ENCODE measurements at places on chromosomes 5 and 9.
A peak's percentile ranks its signal among the peaks of the same experiment; 100 is the strongest.

DNA sequence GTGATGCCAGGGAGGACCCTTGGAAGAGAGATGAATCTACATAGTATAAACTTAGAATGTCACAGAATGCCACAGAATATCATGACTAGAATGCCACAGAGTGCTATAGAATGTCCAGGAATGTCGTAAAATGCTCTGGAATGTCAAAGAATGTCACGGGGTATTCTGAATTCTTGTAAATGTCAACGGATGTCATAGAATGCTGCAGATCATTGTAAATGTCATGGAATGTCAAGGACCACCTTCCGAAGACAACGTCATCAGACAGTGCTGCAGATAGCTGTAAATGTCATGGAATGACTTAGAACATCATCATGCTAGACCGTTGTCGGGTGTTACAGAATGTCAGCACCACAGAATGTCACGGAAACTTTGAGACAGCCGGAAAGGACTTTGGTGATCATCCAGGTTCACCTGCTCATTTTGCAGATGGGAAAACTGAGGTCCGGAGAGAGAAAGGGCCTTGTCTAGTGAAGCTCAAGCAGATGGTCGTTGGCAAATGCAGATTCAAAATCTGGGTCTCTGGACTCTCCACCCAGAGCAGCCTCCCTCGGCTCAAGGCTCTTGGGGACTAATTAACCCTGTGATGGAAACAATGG, 117.1 kb downstream of the LHX2 start:
- no peaks in the 10 kb centered on the region for H3K27me3 ChIP-seq
- no peak overlapping the region for H3K4me3 ChIP-seq
- DNase-seq, result no peak
- H3K4me1 ChIP-seq, result no peaks in the 10 kb centered on the region

DNA sequence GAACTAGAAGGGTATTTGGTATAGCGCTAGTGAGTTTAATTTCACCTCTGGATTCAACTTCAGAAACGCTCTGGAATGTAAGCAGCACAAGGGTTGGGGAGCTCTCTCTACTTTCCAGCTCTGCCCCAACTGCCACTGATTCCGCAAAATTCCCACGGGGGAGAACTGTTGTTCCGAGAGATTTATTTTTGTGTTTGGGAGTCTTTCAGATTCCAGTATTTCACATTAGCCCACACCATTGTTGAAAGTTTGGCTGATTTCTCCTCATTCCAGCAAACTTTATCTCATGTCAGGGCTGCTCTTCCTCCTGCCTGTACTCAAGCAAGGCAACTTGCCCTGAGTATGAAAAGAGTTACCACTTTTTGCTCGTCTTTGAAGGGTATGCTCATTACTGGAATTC, 198.5 kb upstream of the EGFLAM start:
- DNase-seq, result no peak
- no peak overlapping the region for H3K4me3 ChIP-seq

GRCh38 chr9:95078511-95078910, 239.0 kb downstream of the FANCC start:
- H3K4me3 ChIP-seq, result no peak overlapping the region
- H3K4me1 ChIP-seq, result peaks cover 34% of the 10 kb centered on the region
- H3K27ac ChIP-seq, result peak overlapping the region; percentile 46

GRCh38 chr9:86424251-86424891, 70.2 kb upstream of the TUT7 start:
- H3K27me3 ChIP-seq, result no peaks in the 10 kb centered on the region
- H3K4me1 ChIP-seq, result peaks cover 5% of the 10 kb centered on the region
- no peak for DNase-seq

GRCh38 chr9:123331346-123332060, 24.5 kb upstream of the CRB2 start:
- no peak overlapping the region for H3K4me3 ChIP-seq
- DNase-seq, result no peak
- no peak overlapping the region for H3K27ac ChIP-seq
- peaks cover 39% of the 10 kb centered on the region for H3K4me1 ChIP-seq
- no peaks in the 10 kb centered on the region for H3K27me3 ChIP-seq

DNA sequence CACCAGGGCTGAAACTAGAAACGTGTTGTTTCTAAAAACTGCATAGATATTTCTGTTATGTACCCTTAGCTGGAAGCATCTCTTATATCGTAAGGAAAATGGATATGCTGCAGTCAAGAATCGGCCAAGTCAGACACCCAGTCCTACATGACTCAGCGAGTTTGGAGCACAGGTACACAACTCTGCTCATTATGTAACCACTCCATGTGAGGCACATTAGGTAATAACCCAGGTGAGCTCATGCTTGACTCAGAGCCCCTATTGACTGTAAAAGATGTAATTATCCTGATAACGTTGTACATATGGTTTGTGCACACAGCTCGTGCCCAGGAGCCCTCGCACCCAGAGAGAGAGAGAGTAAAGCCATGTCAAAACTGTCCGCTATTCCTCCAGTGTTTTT, 593.7 kb upstream of the ACO1 start:
- H3K27me3 ChIP-seq, result no peaks in the 10 kb centered on the region
- H3K36me3 ChIP-seq, result no peaks in the 10 kb centered on the region
- H3K27ac ChIP-seq, result no peak overlapping the region
- no peak for DNase-seq
- no peaks in the 10 kb centered on the region for H3K4me1 ChIP-seq
- H3K4me3 ChIP-seq, result no peak overlapping the region

DNA sequence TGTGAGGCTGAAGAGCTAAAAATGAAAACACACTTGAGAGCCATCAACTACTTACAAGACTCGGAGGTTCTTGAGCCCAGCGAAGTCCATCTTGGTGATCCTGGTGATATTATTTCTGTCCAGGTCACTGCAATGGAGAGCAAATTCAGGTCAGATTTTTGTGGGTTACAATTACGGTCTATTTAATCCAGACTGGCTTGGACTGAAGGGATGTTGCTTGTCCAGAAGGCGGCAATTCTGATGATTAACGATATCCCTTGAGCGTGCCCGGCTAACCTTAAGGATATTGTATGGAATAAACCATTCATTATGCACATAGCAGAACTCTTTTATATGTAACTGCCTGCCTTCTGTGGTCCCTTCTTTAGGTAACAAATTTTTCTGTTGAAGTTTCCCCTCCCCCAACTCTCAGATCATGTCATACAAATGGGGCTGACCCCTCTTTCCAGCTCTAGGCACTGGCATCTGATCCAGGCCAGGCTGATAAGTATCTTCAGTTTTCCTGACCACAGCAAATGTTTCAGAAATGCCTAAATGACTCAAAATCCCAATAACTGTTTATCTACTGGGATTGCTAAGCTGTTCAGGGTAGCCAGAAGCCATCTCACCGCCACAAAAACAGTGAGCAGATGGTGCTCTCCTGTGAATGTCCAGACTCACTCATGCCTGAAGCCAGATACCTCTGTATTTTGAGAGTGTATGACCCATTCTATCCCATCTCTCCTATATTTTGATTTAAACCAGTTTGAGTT, 49.4 kb downstream of the SLIT3 start:
- no peak for DNase-seq
- no peak overlapping the region for H3K4me3 ChIP-seq
- no peak overlapping the region for H3K27ac ChIP-seq
- H3K36me3 ChIP-seq, result no peaks in the 10 kb centered on the region

GRCh38 chr9:96441798-96442445, 8.0 kb upstream of the HABP4 start:
- H3K27ac ChIP-seq, result no peak overlapping the region
- no peak overlapping the region for H3K4me3 ChIP-seq
- H3K36me3 ChIP-seq, result no peaks in the 10 kb centered on the region
- DNase-seq, result no peak
- no peaks in the 10 kb centered on the region for H3K4me1 ChIP-seq

- peak overlapping the region; percentile 15 for H3K27ac ChIP-seq
- no peak for DNase-seq
- H3K4me3 ChIP-seq, result no peak overlapping the region
- H3K36me3 ChIP-seq, result no peaks in the 10 kb centered on the region
- H3K27me3 ChIP-seq, result no peaks in the 10 kb centered on the region
These were observed 10.7 kb downstream of the TNFAIP8 start for GRCh38 chr5:119366540-119366881.

GRCh38 chr5:141412854-141413539, at the start of gene PCDHGA10:
Gene PCDHGA10, plus strand, starts transcription at chr5:141412987. Its CDS starts 189 bp downstream, at chr5:141413176.
- H3K4me1 ChIP-seq, result no peaks in the 10 kb centered on the region
- H3K27ac ChIP-seq, result no peak within 1 kb of the TSS
- peaks cover 3% of the 10 kb centered on the region for H3K27me3 ChIP-seq
- DNase-seq, result no peak
- no peaks in the 10 kb centered on the region for H3K36me3 ChIP-seq

GRCh38 chr9:36128349-36128748, 8.2 kb upstream of the GLIPR2 start:
- DNase-seq, result no peak
- no peaks in the 10 kb centered on the region for H3K4me1 ChIP-seq
- H3K27ac ChIP-seq, result no peak overlapping the region
- H3K4me3 ChIP-seq, result no peak overlapping the region
- H3K27me3 ChIP-seq, result no peaks in the 10 kb centered on the region

GRCh38 chr5:119420169-119420568, 32.1 kb upstream of the HSD17B4 start:
- no peaks in the 10 kb centered on the region for H3K27me3 ChIP-seq
- no peaks in the 10 kb centered on the region for H3K36me3 ChIP-seq
- H3K4me3 ChIP-seq, result no peak overlapping the region
- H3K4me1 ChIP-seq, result peaks cover 61% of the 10 kb centered on the region
- H3K27ac ChIP-seq, result peak overlapping the region; percentile 58

GRCh38 chr5:160449458-160449857, 27.8 kb downstream of the PTTG1 start:
- no peak overlapping the region for H3K4me3 ChIP-seq
- no peak for DNase-seq
- H3K4me1 ChIP-seq, result peaks cover 7% of the 10 kb centered on the region

DNA sequence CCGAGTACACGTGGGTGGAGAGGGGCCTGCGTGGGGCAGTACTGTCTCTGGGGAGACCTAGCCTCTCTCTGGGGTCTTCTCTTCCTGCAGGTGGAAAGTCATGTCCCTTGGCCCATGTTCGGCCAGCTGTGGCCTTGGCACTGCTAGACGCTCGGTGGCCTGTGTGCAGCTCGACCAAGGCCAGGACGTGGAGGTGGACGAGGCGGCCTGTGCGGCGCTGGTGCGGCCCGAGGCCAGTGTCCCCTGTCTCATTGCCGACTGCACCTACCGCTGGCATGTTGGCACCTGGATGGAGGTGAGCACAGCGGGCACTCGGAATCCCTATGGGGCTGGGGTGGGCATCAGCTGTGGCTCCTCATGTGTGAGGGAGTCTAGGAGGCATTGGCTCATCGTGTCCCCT, 5.5 kb upstream of the CACFD1 start:
- no peak overlapping the region for H3K27ac ChIP-seq
- no peaks in the 10 kb centered on the region for H3K27me3 ChIP-seq
- H3K36me3 ChIP-seq, result no peaks in the 10 kb centered on the region
- DNase-seq, result no peak
- no peak overlapping the region for H3K4me3 ChIP-seq
- H3K4me1 ChIP-seq, result no peaks in the 10 kb centered on the region

DNA sequence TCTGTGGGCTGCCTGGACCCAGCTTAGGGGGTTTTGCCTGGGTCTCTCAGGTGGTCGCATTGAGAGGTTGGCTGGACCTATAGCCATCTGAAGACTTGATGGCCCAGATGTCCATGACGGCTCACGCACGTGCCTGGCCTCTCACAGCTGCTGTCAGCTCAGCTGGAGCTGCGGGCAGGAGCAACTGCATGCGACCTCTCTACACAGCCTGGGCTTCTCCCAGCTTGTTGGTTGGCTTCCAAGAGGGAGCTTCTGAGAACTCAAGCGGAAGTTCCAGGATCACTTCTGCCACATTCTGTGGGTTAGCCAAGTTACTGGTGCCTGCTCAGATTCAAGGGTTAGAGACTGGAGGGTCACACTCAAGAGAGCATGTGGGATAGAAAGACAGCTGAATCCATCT, 99.2 kb downstream of the DAPK1 start:
- no peak overlapping the region for H3K27ac ChIP-seq
- DNase-seq, result no peak
- no peaks in the 10 kb centered on the region for H3K27me3 ChIP-seq
- H3K4me3 ChIP-seq, result no peak overlapping the region

GRCh38 chr9:97556036-97556720, 54.7 kb downstream of the TMOD1 start:
- peak overlapping the region; percentile 79 for H3K27ac ChIP-seq
- H3K4me1 ChIP-seq, result peaks cover 22% of the 10 kb centered on the region
- no peaks in the 10 kb centered on the region for H3K36me3 ChIP-seq
- DNase-seq, result no peak
- H3K4me3 ChIP-seq, result no peak overlapping the region

GRCh38 chr9:93308676-93309075, 124.7 kb downstream of the WNK2 start:
- peaks cover 4% of the 10 kb centered on the region for H3K36me3 ChIP-seq
- H3K4me3 ChIP-seq, result no peak overlapping the region
- H3K4me1 ChIP-seq, result peaks cover 14% of the 10 kb centered on the region
- H3K27ac ChIP-seq, result no peak overlapping the region
- no peaks in the 10 kb centered on the region for H3K27me3 ChIP-seq

GRCh38 chr5:66872736-66873331, 276.6 kb downstream of the MAST4 start:
- DNase-seq, result no peak
- H3K27ac ChIP-seq, result no peak overlapping the region
- H3K4me3 ChIP-seq, result no peak overlapping the region
- H3K36me3 ChIP-seq, result no peaks in the 10 kb centered on the region
- H3K4me1 ChIP-seq, result no peaks in the 10 kb centered on the region

DNA sequence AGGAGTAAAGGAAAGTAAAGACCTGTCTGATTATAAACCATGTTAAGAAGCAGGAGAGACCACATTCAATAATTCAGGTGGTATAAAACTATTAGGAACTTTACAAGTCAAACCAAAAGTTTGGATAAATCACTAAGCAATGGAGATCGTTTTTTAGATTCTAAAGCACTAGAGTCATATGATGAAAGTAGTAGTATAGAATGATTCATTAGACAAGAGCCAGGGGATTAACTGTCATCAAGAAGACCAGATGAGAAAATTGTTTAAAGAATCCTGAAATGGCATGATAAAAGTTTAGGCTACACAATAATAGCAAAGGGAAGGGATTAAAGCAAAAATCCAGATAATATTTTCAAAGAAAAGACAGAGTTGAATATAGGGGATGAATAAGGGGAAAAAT, 12.9 kb upstream of the CARNMT1 start:
- H3K4me3 ChIP-seq, result no peak overlapping the region
- no peak for DNase-seq
- no peak overlapping the region for H3K27ac ChIP-seq
- H3K4me1 ChIP-seq, result no peaks in the 10 kb centered on the region
- no peaks in the 10 kb centered on the region for H3K27me3 ChIP-seq
- no peaks in the 10 kb centered on the region for H3K36me3 ChIP-seq

DNA sequence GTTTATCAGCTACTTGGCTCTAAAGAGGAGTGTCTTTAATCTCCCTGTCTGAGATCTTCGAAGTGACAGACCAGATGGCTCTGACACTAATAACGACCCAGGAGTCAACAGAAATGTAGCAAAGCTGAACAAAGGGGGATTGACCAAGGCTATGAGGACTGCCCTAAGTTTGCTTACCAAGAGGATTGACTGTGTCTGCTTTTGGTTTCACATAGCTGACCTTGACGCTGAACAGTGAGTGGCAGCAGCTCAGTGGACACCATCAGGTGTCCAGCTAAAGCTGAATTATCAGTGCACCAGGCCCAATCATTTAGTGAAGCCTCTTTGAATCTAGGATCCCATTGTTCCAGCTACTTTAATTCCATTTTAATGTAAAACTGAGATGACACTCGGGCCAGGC, 262.6 kb downstream of the COX7C start:
- no peaks in the 10 kb centered on the region for H3K27me3 ChIP-seq
- no peaks in the 10 kb centered on the region for H3K4me1 ChIP-seq
- DNase-seq, result no peak
- H3K4me3 ChIP-seq, result no peak overlapping the region

Measured in suprapubic skin (tissue), 4 donors.